H7 (cell line): ENCODE measurements at places on chromosomes 7 and 10.

DNA sequence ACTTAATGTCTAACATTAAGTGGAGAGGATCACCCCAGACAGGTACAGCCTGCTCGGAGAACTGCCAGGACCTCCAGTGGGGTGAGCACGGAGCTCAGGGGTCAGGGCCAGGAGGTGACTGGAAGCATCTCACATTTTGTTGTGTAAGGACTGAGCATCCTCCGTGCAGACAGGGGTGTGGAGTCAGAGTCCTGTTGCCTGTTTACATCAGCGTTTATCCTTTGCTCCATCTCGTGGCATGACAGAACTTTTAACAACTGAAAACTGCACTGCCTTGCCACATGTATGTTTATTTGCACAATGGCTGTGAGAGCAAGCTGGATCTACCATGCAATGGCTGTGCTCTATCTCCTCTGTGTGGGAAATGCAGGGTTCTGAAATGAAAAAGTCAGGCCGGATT is 175.4 kb upstream of the AKR1E2 start:
- no peak for DNase-seq

GRCh38 chr7:117505238-117505637 is 25.4 kb downstream of the CFTR start:
- DNase-seq = no peak

DNA sequence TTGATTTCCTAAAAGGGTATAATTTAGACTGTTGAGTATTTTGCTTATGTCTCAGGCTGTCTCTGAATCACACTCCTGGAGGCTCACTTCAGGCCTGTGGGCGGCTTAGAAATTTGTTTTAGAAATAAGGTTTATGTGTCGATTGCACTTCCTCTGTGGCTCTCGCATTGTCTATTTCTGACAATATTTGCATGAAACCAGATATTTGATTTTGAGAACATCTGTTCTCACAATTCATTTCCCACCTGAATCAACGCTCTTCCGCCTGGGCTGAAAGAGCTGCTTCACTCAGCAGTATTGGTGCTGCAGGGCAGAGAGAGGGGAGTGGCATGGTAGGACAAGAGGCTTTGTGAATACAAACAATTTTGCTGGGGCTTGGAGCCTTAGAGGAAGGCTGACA is 262.0 kb downstream of the ADRA2A start:
- DNase-seq = no peak

GRCh38 chr10:24261627-24262026 is 52.7 kb downstream of the KIAA1217 start:
- DNase-seq = no peak

GRCh38 chr10:132269266-132270230 is 38.2 kb downstream of the STK32C start:
- DNase-seq = no peak
